ENCODE measurements at places on chromosomes 2 and 18.

DNA sequence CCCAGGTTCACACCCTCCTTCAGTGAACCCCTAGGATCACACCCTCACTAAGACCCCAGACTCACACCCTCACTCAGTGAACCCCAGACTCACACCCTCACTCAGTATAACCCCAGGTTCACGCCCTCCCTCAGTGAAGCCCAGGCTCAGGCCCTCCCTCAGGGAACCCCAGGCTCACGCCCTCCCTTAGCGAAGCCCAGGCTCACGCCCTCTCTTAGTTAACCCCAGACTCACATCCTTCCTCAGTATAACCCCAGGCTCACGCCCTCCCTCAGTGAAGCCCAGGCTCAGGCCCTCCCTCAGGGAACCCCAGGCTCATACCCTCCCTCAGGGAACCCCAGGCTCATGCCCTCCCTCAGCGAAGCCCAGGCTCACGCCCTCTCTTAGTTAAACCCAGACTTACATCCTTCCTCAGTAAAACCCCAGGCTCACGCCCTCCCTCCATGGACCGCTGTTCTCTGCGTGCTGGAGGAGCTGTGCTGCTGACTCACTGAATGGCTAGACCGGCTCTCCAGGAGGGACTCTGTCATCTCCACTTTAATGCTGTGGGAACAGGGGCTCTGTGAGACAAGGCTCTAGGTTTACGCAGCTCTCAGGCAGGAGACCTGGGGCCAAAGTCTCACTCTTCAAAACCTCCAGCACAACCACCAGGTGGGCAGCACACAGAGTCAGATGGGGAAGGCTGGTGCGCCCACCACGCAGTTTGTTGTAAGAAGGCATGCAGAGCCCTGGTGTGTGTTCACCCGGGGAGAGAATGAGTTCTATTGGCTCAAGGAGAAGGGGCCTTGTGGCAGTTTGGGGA is 506.9 kb upstream of the MYT1L start:
- no peak for DNase-seq

GRCh38 chr2:39851651-39852110 is 72.6 kb upstream of the THUMPD2 start:
- DNase-seq: no peak

- no peak for DNase-seq
Observed at GRCh38 chr18:46555724-46556123, 101.3 kb downstream of the LOXHD1 start.

GRCh38 chr18:37244618-37245017 is 321.0 kb downstream of the CELF4 start:
- DNase-seq: no peak

Data from mesothelial cell of epicardium (in vitro differentiated cells).